ENCODE measurements at places on chromosomes 16 and 17.

DNA sequence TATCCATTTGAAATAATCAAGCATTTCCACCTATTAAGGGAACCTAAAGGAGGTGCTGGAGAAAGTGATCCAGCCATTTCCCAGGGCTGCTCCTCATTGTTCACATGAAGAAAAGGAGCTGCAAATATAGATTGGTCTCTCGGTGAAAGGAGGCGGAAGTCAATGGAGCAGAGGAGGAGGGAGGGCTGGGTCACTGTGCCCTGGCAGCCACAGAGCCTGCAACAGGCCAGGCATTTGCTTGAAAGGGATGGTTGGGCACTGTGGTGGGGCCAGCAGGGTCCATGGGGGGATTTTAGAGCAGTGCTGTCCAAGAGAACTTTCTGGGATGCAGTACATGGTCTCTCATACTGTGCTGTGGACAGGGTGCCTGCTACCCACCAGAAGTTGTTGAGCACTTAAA lies 173.2 kb downstream of the CYLD start:
- no peak for DNase-seq

DNA sequence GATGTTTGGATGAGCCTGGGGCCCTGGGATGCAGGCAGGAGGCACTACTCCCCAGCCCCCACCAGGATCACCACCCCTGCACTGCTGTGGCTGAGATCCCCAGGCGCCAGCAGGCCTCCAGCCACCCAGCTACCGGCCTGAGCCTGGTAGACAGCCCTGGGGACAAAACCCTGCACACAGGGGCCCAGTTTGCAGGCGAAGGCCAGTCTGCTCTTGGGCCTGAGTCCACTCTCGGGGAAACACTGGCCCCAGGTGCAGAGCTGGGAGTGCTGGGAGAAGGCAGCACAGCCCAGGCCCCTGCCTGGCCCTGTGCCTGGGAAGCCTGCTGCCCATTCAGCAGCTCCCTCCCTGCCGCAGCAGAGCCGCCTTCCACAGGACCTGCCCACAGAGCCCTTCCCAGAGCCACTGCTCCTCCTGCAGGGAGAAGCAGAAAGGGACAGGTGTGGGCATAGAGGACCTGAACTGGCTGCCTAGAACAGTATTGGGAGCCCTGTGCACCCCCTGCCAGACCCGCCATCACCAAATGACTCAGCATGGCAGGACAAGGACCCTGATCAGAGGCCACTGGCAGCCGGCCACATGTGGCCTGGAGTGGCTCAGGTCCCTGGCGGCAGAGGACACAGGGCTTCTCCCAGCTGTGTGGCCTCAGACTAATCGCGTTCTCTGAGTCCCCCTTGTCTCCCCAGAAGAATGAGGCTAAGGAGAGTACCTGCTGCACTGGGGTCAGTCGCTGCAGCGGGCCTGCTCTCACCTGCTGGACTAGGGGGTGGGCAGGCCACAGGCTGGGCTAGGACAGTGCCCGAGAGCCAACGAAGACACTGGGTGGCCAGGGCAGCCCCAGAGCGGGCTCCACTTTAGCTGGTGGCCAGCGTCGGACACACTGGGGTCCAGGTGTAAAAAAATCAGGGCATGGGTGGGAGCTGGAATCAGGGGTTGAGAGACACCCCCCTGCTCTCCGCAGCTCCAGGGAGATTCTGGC lies 10.7 kb downstream of the MSRB1 start:
- DNase-seq: no peak

GRCh38 chr16:77327717-77328116 lies 107.1 kb downstream of the ADAMTS18 start:
- DNase-seq: no peak

- DNase-seq: no peak
These were observed 26.7 kb upstream of the TEX2 start for GRCh38 chr17:64289741-64290141.

DNA sequence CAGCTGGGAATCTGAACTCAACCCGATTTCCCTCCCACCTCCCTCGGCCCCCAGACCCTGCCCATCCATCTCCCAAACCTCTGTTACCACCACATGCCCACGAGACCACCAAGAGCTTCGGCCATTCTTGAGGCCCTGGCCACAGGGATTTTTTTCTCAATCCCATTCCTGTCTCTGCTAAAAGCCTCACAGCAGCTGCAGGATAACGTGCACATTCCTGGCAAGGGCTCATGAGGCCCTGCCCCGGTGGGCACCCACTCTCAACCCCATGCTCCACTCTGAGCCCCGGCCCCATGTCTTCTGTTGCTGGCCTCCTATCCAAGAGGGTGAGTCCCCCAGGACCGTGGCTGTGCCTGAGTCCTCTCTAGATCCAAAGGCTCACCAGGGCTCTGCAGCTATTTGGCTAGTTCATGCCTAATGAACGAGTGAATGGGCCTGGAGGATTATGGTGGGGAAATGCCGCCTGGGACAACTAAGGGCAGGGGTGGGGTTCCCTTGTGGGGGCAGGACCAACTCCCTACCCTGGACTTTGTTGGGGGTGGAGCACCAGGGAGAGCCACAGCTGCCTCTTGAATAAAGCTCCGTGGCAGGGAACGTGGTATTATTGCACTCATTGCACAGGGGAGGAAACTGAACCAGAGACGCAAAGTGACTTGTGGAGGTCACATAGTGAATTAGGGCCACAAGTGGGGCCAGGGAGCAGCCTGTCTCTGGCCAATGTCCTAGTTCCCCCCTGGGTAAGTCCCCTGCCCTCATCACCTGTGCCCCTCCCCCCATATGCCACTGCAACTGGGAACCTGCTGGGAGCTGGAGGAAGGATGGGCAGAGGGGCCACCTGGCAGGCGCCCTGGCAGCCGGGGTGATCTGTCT lies 113.8 kb upstream of the SMURF2 start:
- DNase-seq: no peak

GRCh38 chr16:66899945-66900710 lies 18.6 kb downstream of the CDH16 start:
- DNase-seq: peak; percentile 83

GRCh38 chr16:11972128-11972527 lies 4.4 kb upstream of the SNX29 start:
- no peak for DNase-seq

- no peak for DNase-seq
These were observed 7.1 kb downstream of the NTN1 start for GRCh38 chr17:9028202-9028987.

- no peak for DNase-seq
These were observed 6.9 kb downstream of the PLLP start for GRCh38 chr16:57277586-57277985.

GRCh38 chr17:31112001-31112661 lies 17.4 kb downstream of the NF1 start:
- DNase-seq: no peak

DNA sequence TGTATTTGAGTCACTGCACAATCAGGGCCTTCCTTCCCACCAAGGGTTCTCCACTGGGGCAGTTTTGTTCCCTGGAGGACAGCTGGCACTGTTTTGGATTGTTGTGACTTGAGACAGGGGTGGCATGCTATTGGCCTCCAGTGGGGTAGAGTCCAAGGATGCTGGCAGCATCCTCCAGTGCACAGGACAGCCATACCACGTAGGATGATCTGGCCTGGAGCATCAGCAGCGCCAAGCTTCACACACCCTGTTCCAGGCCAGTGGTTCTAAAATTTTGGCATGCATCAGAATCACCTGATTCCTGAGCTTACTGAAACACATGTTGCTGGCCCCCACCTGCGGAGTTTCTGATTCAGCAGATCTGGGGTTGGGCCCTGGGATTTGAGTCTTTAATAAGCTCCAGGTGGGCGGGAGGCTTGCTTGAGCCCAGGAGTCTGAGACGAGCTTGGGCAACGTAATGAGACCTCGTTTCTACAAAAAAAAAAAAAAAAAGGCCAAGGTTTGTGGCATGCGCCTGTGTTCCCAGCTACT lies 83.2 kb downstream of the MGAT5B start:
- no peak for DNase-seq

DNA sequence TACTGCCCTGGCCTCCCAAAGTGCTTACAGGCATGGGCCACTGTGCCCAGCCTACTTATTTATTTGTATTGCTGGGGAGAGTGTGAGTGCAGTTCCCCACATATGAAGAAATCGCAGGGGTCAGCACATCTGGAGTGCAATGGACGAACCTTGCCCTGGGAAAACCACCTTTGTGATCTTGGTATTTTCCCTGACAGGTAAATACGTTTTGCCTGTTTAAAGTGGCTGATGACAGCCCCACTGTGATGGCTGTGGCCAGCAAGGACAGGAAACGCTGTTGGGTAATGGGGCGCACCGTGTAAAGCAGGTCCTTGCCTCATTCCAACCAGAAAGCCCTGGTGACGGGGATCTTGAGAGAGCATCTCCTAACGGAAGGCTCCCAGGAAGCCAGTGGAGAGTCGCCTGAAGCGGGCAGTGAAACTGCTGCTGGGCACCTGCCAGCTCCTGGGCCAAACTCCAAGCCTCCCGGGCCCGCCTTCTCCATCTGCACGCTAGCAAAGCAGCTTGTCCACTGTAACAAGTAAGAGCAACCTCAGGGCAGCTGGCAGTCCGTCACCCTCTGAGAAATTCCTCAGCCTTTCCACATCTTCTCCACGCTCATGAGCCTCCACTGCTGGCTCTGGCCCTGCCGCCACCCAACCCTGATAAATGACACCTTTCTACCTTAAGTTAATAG lies 17.5 kb downstream of the EMC8 start:
- DNase-seq: no peak

GRCh38 chr17:37118366-37119137 lies 169.8 kb downstream of the AATF start:
- DNase-seq: no peak

DNA sequence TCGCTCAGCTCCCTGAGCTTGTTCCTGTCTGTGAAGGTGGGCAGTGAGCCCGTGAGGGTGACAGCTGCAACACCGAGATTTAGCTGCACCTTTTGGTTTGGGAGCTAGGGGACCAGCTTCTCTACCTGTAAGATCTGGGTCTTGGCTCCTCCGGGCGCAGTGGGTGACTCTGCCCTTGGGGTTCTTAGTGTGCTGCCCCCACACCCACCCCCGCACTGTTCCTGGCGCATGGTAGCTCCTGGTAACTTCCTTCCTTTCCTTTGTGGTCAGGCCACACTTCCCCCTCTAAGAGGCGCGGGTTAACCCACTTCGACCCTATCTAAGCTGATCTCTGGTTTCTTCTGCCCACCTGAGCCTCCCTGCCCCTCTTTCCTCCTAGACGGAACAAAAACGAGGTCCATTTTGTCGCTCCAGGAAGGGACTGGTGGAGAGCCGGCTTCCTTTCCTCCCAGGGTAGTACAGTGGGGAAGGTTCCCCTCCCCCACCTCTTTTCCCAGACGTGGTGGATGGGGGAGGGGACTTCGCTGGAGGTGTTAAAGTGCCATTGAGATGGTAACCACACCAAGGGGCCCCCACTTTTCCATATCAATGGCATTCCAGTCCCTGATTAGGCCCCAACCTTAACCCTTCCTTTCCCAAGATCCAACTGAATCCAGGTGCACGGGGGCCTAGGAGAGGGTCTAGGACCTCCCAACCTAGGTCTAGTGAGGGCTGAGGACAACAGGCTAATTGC lies 4.6 kb upstream of the CLDN9 start:
- DNase-seq: no peak

- DNase-seq: peak; percentile 19
These were observed at the start of gene BRD7 for GRCh38 chr16:50368410-50369132. Gene BRD7 (minus strand): TSS chr16:50368988. CDS start chr16:50368774, 214 bp downstream.

DNA sequence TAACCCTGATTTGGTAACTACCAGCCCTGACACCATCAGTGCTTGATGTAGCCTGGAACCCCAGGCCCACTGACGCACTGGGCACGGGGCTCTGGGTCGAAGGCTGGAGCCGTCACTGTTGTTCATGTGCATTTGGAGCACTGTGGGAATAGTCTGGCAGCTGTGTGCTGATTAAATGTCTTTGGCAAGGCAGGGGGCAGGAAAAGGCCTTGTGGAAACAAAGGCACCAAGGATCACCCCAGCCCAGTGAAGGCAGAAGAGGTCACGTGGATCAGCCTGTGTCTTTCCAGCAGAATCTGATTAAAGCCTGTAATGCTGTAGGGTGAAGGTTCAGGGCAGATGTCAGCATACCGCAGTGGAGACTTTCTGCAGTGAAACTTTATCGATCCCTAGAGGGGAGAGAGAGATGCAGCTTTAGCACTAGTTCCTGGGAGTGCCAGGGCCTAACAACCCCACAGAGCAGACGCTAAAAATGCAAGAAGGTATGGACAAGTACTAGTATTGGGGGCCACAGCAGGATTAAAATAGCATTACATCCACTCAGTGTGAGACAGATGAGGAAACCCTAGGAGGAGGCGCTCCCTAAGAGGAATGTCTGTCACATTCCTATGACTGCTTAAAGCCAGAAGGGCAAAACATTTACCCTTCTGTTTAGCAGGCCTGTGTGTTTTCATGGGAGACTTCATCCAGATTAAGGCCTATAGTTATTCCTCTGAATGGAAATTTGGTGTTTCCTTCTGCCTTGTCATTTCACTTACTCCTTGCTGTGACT lies 9.7 kb downstream of the ZNHIT3 start:
- no peak for DNase-seq

GRCh38 chr17:29412780-29413565 lies 22.8 kb downstream of the TAOK1 start:
- no peak for DNase-seq

DNA sequence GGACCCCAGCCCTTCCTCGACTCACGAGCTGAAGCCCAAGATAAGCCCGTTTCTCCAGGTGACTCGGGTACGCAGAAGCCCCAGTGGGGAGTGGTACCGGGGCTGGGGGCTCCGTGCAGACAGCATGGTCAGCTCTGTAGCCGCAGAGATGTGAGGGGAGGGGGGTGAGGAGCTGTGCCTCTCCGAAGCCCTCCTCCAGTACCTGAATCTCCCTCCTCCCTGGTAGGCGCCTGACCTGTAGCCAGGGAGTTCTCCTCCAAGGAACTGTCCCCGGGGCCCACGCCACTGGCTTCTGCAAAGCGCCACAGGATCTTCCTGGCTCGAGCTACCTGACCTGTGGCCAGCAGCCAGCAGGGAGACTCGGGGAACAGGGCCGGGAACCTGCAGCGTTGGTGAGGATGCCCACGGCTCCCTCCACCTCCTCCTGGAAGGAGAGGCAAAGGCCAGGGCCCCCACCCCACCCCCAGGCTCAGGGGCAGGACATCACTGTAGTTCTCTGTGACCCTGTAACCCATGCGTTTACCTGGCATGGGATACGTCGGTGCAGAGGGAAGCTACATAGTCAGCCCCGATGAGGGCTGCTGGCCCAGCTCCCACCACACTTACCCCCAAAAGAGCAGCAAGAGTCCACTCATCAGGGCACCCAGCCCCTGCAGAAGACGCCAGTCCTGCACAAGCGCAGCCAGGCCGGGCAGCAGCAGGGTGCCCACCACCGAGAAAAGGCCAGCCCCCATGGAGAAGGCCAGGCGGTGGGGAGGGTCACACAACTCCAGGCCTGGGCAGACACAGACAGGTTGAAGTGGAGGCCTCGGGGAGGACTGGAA lies 1.7 kb downstream of the SLC22A31 start:
- DNase-seq: no peak

DNA sequence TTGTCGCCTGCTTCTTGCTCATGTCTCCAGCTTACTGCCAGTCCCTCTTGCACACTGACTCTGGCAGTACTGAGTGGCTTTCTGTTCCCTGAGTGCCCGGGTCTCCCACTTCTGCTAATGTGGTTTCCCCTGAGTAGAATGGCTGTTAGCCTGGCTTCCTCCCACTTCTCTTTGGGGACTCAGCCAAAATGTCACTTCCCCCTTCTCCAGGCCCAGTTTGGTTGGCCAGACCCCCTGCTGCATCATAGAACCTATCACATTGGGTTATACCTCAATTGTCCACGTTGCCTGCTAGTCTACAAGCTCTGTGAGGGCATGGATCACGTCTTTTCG lies 304.4 kb downstream of the HS3ST3B1 start:
- no peak for DNase-seq
